Caudate nucleus (tissue), 63 donors: ENCODE measurements at places on chromosomes 5 and 9.

GRCh38 chr9:76475686-76476085, 16.7 kb downstream of the GCNT1 start:
- no peak for DNase-seq

- DNase-seq = no peak
Observed at GRCh38 chr5:7894860-7895259, 25.9 kb downstream of the MTRR start.

DNA sequence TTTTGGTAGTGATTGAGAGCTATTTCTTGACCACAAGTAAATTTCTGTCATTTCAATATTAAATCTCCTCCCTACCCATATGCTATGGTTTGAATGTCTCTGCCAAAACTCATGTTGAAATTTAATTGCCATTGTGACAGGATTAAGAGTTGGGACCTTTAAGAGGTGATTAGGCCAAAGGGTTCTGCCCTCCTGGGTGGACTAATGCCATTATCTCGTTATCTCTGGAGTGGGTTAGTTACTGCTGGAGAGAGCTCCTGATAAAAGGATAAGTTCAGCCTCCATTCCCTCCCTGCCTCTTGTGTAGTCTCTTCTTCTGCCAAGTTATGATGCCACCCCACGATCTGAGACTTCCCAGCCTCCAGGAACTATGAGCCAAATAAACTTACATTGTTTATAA, 3.6 kb upstream of the DRD1 start:
- no peak for DNase-seq

GRCh38 chr9:18606281-18606680, 132.3 kb downstream of the ADAMTSL1 start:
- no peak for DNase-seq

- no peak for DNase-seq
Observed at GRCh38 chr9:70994582-70994981, 126.8 kb downstream of the TRPM3 start.

DNA sequence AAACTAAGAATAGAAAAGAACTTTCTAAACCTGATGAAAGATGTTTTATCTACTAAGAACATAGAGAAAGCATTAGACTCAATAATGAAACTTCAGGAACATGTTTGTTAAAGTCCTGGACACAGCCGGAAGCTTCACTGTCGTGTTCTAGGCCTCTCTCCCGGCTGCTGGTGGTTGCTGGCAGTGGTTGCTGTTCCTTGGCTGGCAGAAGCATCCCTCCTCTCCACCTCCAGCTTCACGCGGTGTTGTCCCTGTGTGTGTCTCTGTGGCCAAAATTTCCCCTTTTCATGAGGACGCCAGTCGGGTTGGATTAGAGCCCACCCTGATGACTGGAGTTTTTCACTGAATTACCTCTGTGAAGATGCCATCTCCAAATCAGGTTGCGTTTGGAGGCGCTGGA, 6.5 kb upstream of the MED10 start:
- DNase-seq = no peak

DNA sequence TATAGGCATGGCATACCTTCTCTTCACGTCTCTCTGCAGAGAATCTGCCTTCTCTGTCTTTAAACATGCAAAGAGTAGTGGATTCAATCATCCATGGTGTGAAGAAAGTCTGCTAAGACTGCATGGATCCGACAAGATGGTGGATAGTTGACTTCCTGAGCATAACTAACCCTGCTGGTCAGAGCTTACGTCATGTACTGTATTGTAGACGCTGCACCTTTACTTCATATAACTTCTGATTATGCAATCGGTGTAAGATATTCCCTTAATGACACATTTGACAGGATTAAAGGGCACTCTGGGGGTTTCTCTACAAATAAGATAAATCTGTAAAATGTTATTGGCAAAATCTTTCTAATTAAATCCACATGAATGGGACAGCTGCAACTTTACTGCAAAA, 240.3 kb upstream of the NREP start:
- no peak for DNase-seq

GRCh38 chr9:129336601-129337331, 158.7 kb upstream of the IER5L start:
- peak; percentile 28 for DNase-seq

DNA sequence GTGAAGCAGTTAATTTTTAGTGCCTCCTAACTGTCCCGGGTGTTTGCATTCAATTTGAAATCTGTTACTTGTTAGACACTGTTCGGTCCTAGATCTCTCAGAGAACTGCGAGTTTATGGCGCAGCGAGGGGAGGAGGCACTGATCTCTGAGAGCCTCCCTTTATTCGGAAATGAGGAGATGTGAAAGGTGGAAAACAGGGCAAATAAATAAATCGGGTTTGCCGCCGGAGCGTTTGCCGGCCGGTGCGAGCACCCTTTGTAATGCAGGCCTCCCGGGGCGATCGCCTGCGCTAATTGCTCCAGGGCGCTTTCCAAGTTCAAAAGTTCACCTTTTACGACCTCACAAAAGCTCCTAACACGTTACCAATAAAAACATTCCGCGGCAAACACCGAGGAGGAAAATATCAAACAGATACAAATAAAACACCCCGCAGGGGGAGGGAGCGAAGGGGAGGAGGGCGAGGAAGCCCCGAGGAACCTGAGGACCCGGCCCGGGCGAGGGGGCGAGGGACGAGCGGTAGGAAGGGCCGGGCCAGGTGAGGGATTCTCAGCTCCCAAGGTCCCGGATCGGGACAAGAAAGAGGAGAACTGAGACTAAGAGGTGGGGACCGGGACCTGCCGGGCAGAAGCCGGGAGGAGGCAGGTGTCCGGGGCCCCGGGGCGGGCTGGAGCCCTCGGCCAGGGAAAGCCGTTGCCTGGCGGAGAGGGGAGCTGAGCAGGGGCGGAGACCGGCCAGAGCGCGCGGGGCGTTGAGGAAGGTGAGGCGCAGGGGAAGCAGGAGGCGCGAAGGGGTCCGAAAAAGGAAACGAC, 1.4 kb downstream of the NR6A1 start:
- DNase-seq = no peak

GRCh38 chr9:115494393-115494792, 376.4 kb upstream of the TNC start:
- DNase-seq = no peak

DNA sequence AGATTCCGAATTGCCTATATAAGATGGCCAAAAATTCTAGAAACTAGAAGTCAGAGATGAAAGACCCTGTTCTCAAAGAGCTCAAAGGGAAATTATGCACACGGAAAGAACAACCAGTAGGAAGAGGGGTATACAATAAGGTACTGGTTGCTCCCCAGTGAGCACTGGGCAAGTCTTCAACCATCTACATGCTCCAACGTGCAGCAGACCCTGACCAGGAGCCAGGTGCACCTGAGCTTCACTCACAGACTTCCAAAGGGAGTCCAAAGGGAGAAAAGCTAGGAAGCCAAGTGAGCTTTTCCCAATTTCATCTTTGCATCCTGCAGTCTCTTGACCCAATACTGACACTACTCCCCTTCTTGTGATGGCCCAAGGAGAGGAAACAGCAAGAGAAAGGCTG, 3.9 kb downstream of the REEP5 start:
- no peak for DNase-seq

GRCh38 chr9:101718192-101718591, 20.3 kb downstream of the GRIN3A start:
- DNase-seq = no peak

GRCh38 chr5:178434851-178435250, 155.3 kb downstream of the COL23A1 start:
- peak; percentile 18 for DNase-seq

DNA sequence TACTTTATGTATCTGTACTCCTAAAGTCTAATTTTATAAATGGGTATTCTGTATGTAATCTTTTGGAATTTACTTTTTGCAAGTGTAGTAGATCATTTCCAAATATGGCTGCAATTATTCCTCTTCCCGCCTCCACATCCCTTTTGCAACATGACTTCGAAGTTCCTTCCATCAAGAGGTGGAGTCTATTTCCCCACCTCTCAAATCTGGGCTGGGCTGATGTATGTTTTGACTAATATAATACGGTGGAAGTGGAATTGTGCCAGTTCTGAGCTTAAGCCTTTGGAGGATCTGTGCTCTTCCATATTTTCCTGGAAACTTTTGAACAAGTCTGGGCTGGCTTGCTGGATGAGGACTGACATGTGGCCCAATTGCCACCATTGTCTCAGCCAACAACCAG, 155.9 kb downstream of the FGF18 start:
- no peak for DNase-seq

- DNase-seq = no peak
Observed at GRCh38 chr5:78627766-78628165, 20.8 kb downstream of the LHFPL2 start.

DNA sequence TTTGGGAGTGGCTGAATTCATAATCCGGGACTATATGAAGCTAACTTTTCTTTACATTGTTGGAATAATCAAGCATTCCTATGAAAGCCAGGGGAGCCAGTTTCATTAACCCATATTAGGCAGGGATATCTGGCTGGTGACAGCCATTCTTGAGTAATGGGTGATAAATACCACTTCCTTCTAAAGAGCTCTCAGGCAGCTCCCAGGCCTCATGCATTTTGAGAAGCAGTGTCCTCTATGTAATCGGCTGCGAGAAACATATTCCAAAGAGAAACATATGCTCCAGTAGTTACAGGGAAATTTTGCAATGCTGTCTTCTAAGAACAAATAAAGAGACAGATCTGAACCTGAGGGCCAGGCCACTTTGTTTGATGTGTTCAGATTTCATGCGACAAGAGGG, 83.1 kb downstream of the MSX2 start:
- no peak for DNase-seq

DNA sequence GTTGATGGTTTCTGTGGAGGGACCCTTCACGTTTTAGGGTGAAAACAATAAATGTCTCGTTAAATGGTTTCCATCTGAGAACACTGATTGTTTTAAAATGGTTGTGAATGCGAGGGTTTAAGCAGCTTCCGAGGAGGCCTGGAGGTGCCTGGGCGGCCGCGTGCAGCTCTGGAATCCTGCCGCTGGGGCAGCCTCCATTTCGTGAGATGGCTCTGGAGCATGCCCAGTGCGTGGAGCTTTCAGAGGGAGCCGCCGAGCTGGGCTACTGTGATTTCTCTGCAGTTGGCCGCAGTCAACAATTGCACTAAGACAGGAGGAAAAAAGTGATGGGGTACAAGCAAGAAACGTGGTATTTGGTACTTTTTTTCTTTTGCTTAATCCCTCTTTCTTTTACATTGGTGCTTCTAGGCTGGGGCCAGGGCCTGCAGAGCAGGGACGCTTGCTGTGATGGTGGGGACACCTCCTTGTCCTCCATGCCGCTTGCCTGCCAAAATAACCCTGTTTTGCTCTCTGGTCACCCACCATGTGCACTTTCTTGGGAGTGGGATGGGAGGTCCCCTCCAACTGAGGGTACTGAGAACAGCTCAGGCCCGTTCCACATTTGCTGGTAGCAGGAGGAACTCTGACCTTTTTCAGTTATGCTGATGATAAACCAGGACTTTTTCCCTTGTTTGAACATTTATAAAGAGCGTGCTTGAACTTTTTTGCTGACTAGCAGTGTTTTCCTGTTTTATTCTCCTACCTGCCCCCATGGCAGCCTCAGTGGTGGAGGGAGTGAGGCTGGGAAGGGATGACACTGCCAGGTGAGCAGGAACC, 47.1 kb downstream of the EHMT1 start:
- DNase-seq = peak; percentile 22

GRCh38 chr9:131755541-131756198, 15.8 kb upstream of the RAPGEF1 start:
- DNase-seq = peak; percentile 23

DNA sequence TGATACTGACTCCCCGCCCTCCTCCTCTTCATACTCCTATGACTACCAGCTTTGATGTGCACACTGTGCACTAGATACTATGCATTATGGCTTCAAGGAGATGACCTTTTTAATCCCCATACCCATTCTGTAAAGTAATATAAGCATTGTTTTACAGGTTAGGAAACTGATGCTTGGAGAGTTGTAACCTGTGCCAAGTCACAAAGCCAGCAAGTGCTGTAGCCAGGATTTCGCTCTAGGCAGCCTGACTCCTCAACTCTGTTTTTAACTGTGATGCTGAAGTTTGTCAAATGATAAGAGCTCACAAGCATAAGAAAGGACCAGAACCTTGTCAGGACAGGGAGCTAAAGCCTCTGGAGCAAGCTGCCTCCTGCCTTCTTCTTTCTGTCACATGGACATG, 461.3 kb downstream of the TMEM232 start:
- DNase-seq = no peak

- no peak for DNase-seq
Observed at GRCh38 chr9:79583952-79584654, 12.3 kb downstream of the TLE4 start.

DNA sequence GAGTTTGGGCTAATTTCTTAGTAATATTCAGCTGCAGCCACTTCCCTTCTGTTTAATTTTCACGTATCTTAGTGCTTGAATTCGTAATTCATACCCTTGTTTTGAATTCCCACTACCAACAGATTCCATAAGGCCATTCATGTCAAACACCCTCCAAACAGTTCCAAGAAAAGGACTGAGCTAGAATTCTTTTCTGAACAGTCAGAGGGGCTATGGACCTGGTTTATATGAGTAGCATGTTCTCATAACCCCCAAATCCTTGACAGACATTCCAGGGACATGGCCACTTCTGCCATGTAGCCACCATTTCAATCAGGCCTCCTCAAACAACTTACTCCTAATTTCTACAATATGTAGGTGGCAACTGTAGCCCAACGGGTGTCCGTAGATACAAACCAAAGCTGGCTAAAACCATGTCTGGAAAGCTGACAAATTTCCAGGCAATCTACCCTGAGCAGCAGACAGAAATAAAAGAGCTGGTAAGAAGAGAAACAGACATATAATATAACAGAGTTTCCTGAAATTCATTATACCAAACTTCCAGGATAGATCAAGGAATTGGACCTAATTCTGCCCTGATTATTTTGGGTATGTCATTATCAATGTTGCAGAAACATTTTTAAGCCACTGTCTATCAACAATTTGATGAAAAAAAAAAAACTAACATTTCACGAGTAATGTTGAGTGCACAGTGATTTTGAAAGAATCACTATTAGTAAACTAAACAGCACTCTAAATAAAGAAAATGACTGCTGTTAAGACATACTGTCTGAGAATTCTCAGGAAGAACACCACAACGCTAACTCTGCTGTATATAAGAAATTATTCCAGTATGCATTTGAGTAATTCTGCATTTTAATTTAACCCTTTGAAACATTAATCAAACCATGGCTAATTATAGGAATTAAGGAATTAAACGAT, 40.7 kb downstream of the EBF1 start:
- DNase-seq = no peak

GRCh38 chr9:131299346-131299960, 9.9 kb downstream of the PLPP7 start:
- no peak for DNase-seq

- DNase-seq = no peak
Observed at GRCh38 chr9:11107196-11107595, 494.4 kb upstream of the PTPRD start.

GRCh38 chr5:116370886-116371285, 203.7 kb downstream of the SEMA6A start:
- DNase-seq = no peak

GRCh38 chr5:54295651-54296276, 14.6 kb downstream of the ARL15 start:
- no peak for DNase-seq

GRCh38 chr5:43677253-43677652, 74.3 kb downstream of the NNT start:
- no peak for DNase-seq
